Activated CD4-positive, alpha-beta memory T cell treated with anti-CD3 and anti-CD28 coated beads, Interleukin-2, amount 10 ng/mL, durations not matched to agents 7 days and 5 days (primary cell): ENCODE measurements at places on chromosomes 1 and 21.

GRCh38 chr1:89637496-89637895, 4.6 kb downstream of the LRRC8C start:
- DNase-seq: no peak

DNA sequence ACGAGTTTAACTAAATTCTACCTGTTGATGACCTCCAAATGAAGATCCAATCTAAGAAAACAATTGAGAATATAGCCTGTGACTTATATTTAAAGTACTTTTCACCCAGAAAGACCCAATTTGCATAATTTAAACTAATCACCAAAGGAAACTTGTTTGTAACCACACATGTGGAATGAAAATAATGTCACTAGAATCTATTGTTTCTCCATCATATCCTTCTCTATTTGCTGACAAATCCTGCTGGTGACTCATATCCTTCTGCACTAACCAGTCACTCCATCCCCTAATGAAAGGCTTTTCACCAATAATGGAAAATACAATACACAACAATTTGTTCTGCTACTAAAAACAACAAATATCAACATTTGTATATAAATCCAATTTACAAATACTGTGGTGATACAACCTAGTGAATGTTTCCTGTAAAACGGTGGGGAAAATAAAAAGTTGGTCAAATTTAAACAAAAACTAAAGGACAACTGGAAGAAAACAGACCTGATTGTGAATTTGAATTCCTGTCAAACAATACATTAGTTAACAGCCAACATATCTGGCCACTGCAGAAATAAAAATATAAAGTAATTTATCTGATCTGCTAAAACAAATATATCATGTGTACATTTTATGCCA, 6.5 kb downstream of the PTP4A2 start:
- DNase-seq: no peak

DNA sequence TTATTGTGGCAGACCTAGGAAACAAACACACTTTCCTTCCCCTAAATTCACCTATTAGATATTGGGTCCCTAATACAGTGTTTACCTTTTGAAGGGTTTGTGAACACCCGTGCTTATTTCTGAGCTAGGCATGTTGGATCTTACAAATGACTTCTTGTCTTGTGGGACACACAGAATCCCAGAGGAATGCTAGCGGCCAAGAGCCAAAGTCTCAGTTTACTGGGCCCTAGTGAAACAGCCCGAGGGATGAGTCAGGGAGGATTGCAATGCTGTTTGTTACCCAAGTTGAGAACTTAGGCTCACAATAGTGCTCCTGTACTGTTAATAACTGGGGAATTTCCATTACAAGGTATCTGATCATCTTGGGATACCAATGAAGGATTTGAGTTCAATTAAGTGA, 100.1 kb upstream of the AKT3 start:
- DNase-seq: no peak

- DNase-seq: peak; percentile 49
Observed at GRCh38 chr1:224377676-224378006, 21.0 kb downstream of the CNIH4 start.

GRCh38 chr1:71986160-71986559, 296.2 kb downstream of the NEGR1 start:
- DNase-seq: no peak

DNA sequence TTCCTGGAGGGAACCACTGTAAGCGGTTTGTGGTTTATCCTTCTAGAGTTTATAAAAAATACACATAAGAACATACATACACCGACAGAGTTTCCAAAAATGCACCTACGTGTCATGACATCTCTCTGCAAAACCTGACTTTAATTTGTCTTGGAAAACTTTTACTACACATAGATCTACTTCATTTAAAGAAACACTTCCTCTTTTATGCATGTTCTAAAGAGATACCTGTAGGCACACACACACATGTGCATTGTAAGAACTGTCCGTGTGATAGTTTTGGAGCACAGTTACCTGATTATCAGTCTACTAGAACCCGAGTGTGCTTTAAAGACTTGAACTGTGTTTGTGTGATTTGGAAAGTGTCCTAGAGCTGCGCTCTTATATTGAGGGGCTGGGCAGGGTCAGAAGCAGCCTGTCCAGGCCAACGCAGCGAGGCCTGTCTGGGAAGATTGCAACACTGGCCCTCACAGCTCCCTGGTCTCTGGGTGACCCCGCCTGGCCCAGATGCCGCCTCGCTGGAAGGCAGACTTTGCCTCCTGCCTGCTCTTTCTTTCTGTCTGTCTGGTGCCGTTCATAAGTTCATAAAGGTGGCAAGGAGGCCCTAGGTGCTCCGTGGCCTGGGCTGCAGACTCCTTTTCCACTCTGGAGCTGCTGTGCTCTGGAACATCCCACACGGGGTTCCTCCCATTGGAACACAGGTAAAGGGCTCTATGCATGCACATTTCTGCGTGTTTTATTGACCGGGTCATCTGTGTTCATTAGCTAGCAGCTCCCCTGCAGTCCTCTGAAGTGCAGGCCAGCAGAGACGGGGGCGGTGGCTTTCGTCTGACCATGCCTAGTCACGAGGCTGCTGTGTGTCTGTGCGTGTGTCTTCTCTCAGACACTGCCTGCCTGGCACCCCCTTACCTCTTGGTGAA, 46.3 kb downstream of the AGPAT3 start:
- no peak for DNase-seq

- no peak for DNase-seq
Observed at GRCh38 chr21:45162809-45163208, 88.4 kb downstream of the ADARB1 start.

GRCh38 chr1:245537992-245538391, 383.2 kb downstream of the KIF26B start:
- DNase-seq: no peak

DNA sequence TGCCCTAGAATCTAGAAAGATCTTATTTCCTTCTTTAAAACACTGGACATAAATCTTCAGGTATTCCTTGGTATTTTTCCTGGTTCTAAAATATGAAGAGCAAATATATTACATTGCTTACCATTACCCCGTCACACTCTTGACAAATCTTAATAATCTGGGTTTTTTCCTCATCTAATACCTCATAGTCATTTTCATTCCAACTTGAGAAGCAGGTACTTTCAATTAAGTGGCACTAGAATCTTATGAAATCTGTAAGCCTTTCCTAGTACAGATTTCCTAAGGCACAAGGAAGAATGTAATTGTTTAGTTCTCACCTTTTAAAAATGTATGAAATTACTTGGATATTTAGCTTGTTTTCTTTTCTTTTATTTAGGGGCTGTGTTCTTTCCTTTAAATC, 481.5 kb upstream of the ZRANB2 start:
- DNase-seq: no peak

DNA sequence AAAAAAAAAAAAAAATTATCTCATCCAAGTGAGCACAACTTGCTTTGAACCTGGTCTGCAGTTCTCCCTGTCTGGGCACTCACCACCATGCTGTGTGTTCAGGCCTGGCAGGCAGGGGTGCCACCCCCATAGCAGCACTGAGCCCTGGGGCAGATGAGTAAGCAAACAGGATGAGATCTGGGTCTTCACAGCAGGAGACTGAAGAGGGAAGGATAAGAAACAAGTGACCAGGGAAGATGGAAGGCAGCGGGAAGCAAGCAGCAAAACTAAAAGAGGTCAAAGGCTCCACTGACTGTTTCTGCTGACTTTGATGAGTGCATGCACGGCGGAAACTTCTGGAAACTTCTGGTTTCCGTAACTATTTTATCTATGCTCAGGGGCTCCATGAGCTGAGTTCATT, 133.5 kb upstream of the SOD1 start:
- DNase-seq: no peak

DNA sequence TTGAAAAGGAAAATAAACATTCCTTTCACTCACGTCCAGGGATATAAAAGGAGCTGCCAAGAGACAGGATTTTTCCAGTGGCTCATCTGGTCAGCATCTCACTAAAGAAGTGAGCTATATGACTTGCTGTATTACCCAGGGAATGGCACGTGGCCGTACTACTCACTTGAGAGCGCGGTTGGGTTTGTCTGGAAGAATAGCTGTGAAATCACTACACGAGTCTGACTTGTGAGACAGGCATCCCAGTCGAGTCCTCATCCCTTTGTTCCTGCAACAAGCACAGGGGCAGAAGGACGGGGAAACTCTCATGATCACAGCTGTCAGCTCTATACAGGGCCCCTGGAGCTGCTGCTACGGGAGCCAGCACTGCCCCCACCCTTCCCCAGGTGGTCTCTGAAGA, 17.7 kb downstream of the RGS8 start:
- DNase-seq: no peak

GRCh38 chr1:27071049-27071416, 58.4 kb upstream of the TENT5B start:
- no peak for DNase-seq

DNA sequence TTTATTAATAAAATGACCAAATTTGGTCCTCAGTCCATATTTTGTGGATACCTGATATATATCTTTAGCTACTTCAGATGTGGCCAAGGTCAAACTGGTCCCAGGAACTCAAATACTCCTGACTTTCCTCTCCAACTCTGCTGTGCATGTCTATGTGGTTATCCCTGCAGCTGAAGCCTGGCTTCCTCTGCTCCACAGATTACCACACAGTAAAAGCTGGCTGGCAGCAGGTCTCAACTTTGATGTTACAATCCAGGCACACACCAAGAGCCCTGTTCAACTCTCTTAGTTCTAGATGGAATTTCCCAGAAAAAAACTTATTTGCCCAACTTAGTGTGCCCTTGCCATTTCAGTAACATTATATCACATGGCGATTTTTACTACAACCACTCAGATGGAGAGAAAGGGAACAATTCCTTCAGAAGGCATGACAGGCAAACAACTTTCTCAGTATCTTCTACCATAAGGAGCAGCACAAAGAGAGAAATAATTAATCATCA, 479.5 kb downstream of the PLPP3 start:
- DNase-seq: no peak

- DNase-seq: no peak
Observed at GRCh38 chr1:119541389-119541788, 34.4 kb downstream of the HSD3B1 start.

GRCh38 chr1:178954325-178954690, 71.4 kb upstream of the FAM20B start:
- DNase-seq: no peak

- no peak for DNase-seq
Observed at GRCh38 chr1:185435696-185436379, 118.8 kb upstream of the IVNS1ABP start.

DNA sequence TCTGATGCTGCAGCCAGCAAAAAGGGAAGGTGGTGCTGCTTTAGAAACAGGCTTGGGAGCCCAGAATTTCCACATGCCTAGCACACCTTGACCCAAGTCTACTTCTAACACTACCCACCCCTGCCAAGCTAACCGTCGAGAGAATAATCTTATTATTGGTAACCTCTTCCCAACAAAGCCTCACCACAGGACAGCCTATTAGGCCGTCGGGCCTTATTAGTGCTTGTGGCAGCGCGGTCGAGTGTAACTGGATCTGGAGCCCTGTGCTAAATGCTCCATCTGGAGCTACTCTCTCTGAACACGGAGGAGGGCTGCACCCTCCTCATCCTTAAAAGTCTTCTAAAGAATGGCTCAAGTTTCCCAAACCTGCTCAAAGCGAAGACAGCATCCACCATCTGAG, 165.5 kb upstream of the NFIA start:
- no peak for DNase-seq

DNA sequence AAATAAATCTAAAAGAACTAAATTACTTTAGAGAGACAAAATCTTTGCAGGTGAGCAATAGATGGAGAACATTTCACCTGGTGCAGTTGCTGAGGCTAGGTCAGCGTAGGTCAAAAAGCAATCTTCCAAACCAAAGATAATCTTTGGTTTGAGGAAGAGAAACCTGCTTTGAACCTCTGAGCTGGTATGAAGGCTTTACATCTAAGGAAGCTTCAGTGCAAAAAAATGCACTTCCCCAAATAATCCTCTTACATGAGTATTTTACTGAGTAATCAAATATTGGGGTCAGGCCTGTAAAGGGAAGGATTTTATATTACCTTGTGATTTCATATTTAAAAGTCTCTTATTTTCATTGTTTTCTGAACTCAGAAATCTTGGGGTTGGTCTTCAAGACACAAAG, 223.6 kb downstream of the SRGAP2C start:
- no peak for DNase-seq

GRCh38 chr21:39313042-39313570, 326 bp downstream of the BRWD1 start:
- DNase-seq: peak; percentile 59

- DNase-seq: no peak
Observed at GRCh38 chr1:119986007-119986497, 83.4 kb downstream of the NOTCH2 start.

GRCh38 chr1:205991237-205991636, 12.0 kb downstream of the RAB7B start:
- DNase-seq: no peak

GRCh38 chr1:182392050-182393028, 749 bp upstream of the GLUL start:
- DNase-seq: peak; percentile 28

- no peak for DNase-seq
Observed at GRCh38 chr21:15122241-15122640, 57.4 kb upstream of the NRIP1 start.

DNA sequence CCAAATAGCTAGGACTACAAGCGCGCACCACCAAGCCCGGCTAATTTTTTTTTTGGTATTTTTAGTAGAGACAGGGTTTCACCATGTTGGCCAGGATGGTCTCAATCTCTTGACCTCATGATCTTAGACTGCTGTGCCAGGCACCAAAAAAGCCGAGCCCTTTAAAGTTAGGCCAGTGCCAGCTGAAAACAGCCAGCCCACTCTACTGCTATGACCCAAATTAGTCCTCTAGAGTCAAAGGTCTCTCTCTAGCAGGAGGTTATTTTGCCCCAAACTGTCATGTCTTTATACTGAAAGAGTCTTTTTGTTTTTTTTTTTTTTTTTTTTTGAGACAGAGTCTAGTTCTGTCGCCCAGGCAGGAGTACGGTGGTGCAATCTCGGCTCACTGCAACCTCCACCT, 9.7 kb upstream of the HHIPL2 start:
- no peak for DNase-seq

DNA sequence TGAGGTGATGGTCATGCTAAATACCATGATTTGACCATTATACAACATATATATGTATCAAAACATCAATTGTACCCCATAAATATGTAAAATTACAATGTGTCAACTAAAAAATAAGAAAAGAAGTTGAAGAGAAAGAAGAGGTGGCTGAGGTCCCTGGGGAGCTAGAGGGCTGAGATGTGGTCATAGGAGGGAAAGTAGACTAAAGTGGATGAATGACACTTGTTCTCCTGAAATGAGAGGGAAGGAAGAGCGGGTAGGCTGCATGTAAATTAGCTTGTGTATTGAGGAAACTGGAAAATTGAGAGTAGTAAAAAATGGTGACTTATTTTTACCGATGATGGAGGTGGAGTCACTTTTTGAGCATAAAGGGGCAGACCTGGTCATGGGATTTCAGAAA, 117.0 kb downstream of the ST6GALNAC3 start:
- no peak for DNase-seq

DNA sequence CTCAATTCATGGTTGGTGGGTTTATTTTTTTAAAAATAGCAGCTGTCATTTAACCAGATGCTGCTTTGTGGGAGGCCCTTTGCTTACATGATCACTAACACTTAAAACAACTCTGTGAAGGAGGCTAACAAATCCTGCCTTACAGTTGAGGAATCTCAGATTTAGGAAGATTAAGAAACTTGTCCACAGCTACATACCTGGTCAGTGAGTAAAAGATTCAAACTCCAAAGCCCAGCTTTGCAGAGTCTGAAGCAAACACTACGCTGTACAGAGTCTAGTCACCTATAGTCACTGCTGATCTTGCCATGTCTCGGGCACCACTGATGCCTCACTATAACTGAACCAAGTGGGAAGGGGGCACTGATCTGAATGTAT, 535.4 kb downstream of the SMYD3 start:
- no peak for DNase-seq

GRCh38 chr1:101238681-101239094, 1.9 kb downstream of the S1PR1 start:
- DNase-seq: peak; percentile 90
